Activated CD4-positive, alpha-beta T cell treated with anti-CD3 and anti-CD28 coated beads for 24 hours (primary cell): ENCODE measurements at places on chromosomes 1 and 21.

DNA sequence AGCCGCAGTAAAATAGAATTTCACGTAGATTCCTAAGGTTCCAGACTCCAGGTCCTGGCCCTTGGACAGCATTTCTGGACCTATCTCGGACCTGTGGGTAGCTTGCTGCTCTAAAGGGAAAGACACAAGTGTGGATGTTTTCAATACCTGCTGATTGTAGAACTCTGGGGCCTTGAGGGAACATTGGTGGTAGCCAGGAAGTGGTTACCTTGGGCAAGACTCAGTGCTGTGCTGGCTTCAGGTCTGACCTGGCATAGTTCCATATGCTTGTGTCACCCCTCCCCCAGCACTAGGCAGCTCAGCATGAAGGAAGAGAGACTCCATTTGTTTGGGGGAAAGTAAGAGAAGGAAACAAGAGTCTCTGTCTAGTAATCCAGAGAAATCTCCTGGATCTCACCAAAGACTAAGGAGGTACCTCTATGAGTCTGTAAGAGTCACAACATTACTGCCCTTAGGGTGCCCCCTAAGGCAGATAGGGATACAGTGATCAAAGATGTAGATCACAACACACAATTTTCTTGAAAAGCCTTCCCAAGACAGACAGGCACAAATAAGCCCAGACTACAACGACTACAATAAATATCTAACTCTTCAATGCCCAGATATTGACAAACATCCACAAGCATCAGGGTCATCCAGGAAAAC, 398.8 kb downstream of the TGFB2 start:
- no peak for DNase-seq

DNA sequence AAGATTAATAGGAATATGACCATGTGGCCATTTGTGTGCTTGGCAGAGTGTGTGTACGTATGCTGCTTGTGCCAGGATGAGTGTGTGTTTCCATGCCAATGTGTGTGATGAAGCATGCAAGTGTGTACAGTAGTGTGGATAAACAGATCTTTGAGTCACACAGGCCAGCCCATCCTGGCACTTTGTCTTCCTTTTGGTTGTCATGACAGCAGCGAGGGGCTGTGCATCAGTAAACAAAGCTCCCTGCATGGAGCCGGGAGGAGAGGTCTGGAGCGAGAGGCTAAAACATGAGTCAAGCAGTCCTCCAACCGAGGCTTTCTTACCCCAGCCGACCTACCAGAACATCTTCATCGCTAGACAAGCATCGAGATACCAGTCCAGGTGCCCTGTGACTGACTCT, 221.2 kb downstream of the CACNA1E start:
- DNase-seq, result no peak

- no peak for DNase-seq
These were observed 3.1 kb downstream of the KRTAP10-8 start for GRCh38 chr21:44614961-44615391.

GRCh38 chr1:65820983-65821382, 28.3 kb downstream of the PDE4B start:
- DNase-seq, result no peak

DNA sequence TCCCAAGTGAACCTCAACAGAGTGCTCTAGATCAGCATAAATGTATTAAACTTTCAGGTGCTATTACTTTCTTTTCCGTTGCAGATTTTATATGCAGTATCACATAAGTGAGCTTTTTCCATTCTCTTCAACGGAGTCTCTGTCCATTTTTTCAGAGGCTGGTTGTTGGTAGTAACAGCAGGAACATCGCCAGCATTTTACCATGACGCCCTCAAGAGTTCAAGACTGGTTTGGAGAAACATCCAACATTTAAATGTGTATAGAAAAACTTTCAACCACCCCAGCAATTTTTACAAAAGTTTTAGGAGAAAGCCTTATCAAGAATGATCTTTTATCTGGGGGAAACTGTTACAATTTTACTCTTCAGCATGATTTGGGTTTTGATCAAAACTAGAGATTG, 117.0 kb downstream of the TGFB2 start:
- no peak for DNase-seq

DNA sequence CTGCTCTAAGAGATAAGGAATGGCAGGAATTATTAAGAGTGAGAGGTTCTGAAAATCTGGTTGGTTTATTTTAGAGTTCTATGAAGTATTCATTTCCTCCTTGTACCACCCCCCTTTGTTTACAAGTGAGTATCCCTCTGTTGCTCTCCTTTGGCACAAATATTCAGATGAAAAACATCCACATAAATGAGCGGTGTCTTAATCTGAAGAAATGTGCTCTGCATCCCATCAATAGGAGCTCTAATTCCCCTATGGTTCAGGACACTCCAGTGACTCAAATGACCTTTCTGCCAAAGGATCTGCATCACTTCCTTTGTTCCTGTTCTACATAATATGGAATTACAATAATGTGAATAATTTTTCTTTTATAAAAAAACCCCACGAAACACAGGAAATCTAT, 16.6 kb downstream of the DDAH1 start:
- no peak for DNase-seq

DNA sequence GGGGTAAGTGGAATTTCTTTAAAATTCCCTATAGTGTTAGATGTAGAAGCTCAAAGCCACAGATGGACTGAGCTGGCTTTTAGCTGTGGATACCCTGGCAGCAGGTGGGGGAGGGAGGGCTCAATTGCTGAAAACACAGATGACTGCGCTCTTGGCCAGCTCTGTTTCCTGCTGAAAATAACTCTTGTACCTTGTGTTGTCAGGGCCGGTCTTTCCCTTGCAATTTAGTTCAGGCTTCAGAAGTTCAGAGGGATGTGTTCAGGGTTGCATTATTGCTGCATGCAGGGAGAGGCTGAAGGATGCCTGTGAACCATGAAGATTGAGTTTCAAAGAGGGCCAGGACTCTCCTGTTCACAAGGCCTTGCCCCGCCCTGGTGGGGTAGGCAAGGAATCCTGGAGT, 58.1 kb upstream of the GCLM start:
- no peak for DNase-seq

- no peak for DNase-seq
These were observed 901 bp upstream of the RXFP4 start for GRCh38 chr1:155940482-155940992.

GRCh38 chr1:91729621-91730358, 156.2 kb downstream of the TGFBR3 start:
- DNase-seq, result no peak
